ENCODE measurements at places on chromosomes 3 and 15. TPM values are rescaled to one million over a fixed set of nuclear protein-coding genes. Genes with fewer than 3 reads are reported as not detected.

The ZMYND10 gene
- 0.97 TPM for total RNA-seq

The ZBED2 gene
- total RNA-seq = 551 TPM

The SLC12A1 gene
- total RNA-seq = not detected

The TGM5 gene
- not detected for total RNA-seq

The PLCB2 gene
- total RNA-seq = 57.7 TPM

The TNNC1 gene
- total RNA-seq = 2.2 TPM

The TRAT1 gene
- total RNA-seq = 27.2 TPM

- H3K4me1 ChIP-seq = no peaks in the 10 kb centered on the region
- no peak for DNase-seq
- H3K27ac ChIP-seq = no peak overlapping the region
Measured at GRCh38 chr15:46297766-46298165, 662.9 kb downstream of the SQOR start.

- no peak overlapping the region for H3K27ac ChIP-seq
- H3K36me3 ChIP-seq = no peaks in the 10 kb centered on the region
- no peaks in the 10 kb centered on the region for H3K4me1 ChIP-seq
- H3K4me3 ChIP-seq = no peak overlapping the region
Measured at GRCh38 chr3:177466074-177466473, 268.8 kb upstream of the TBL1XR1 start.

DNA sequence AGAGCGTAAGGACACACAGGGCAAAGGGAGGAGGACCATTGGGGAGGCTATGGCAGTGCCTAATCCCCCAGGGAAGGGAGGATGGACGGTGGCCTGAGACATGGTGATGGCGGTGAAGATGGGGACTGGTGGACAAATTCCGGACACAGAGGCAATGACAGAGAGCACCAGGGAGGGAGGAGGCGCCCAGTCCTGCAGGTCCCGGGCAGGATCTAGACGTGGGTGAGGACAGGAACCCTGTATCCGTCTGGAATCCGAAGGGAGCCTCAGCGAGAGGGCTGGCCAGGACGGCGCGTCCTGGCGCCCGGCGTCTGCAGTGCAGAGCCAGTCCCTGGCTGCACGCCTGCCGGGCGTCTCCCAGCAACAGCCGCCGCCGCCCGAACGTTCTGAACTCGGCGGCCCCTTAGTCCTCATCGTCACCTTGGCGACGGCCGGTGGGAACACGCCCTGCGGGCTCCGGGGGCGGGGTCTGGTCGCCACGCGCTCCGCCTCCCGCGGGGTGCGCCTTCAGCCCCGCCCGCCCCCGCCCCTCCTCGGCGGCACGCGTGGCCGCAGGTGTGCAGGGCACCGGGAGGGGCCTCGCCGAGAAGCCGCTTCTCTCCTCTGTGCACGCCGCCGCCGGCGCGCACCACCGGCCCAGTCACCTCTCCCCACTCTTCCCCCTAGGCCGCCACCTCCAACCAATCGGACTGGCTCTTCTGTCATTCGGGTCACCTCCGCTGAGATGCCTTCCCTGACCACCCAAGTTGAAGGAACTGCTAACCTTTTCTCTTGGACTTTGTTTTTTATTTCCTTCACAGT lies 11.6 kb downstream of the XIRP1 start:
- peak; percentile 84 for DNase-seq
- H3K27ac ChIP-seq = peak overlapping the region; percentile 57
- H3K27me3 ChIP-seq = no peaks in the 10 kb centered on the region

DNA sequence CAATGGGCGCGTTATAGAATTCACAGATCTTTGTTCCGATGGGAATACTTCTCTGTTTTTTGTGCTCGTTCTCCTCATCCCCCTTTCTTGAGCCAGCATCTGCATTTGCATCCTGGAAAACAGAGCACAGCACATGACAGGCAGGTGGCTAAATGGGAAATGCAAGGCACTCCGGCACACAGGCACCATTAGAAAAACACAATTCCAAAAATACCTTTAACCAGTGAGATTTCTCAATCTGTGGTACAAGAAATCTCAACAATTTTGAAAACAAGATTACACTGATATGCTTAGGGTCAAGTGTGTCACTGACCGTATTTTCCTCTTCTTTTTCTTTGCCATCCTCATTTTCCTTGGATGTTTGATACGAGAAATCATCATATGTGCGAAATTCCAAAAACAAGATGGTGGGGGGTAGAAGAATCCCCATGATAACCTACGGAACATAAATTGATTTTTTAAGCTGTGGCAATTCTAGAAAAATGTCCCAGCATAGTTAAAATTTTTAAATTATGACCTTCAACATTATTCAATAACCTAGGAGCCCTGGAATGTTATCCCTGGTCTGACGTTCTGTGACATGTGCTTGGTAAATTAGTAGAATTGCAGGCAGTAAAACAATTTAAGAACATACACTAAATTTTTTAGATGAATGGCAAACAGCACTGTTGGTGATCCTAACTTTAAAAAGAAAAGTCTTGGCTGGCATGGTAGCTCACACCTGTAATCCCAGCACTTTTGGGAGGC lies 46.5 kb upstream of the MTMR10 start:
- no peak overlapping the region for H3K27ac ChIP-seq
- no peaks in the 10 kb centered on the region for H3K36me3 ChIP-seq
- no peak for DNase-seq
- no peaks in the 10 kb centered on the region for H3K4me1 ChIP-seq
- H3K27me3 ChIP-seq = no peaks in the 10 kb centered on the region

GRCh38 chr3:159322322-159322939 lies 520.6 kb downstream of the MFSD1 start:
- H3K36me3 ChIP-seq = no peaks in the 10 kb centered on the region
- DNase-seq = no peak
- no peaks in the 10 kb centered on the region for H3K27me3 ChIP-seq
- no peak overlapping the region for H3K4me3 ChIP-seq

DNA sequence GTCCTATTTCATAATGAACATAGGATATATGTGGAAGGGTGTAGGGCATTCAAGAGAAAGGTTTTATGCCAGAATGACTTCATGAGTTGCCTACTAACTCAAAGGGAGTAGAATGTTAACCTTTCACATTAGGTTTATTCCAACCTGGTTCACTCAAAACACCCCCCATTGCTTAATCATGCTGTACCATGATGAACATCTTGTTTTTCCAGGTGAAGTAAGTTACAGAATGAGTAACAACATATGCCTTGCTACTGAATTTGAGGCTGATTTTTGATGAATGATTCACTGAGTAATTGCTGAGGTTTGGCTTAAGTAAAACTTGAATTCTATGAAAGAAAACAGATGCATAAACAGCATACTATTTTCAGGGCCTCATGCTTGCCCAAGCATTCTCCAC lies 5.9 kb upstream of the CLDN16 start:
- H3K36me3 ChIP-seq = no peaks in the 10 kb centered on the region
- no peak overlapping the region for H3K27ac ChIP-seq
- H3K4me1 ChIP-seq = no peaks in the 10 kb centered on the region

DNA sequence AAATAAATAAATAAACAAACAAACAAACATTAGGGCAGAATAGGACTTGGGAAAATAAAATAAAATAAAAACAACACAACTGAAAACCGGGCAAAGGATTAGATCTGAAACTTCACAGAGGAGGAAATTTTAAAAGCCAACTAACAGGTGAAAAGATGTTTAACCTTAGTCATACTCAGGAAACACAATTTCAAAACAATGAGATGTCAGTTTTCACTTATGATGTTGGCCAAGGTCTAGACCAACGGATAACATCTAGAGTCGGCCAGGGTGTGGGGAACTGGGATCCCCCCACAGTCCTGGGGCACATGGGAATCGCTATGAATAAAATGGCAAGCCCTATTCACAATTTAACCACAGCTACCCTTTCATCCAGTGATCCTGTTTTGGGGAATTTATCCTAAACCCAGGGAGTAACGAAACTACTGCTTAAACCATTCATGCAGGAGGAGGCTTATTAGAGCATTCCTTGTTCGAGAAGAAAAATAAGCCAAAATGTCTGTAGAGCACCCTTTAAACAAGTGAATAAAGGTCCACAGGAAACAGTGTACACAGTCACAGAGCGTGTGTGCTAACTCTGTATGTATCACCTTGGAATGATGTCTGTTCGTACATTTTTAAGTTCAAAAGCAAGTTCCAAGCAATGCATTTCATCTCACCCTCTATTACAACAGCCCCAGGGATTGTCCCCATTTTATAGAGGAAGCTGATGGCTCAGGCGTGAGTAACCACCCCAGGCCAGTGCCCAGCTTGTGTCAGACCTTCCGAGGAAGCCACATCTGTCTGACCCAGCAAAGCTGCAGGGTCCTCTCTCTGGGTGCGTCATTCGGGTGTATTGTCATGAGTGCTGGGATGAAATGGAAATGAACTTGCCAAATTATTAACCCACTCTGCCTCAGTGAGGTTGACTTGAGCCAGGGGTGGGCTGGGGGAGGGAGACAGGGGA lies 6.3 kb upstream of the ANPEP start:
- no peak overlapping the region for H3K27ac ChIP-seq
- no peaks in the 10 kb centered on the region for H3K27me3 ChIP-seq
- no peak overlapping the region for H3K4me3 ChIP-seq
- H3K4me1 ChIP-seq = no peaks in the 10 kb centered on the region

DNA sequence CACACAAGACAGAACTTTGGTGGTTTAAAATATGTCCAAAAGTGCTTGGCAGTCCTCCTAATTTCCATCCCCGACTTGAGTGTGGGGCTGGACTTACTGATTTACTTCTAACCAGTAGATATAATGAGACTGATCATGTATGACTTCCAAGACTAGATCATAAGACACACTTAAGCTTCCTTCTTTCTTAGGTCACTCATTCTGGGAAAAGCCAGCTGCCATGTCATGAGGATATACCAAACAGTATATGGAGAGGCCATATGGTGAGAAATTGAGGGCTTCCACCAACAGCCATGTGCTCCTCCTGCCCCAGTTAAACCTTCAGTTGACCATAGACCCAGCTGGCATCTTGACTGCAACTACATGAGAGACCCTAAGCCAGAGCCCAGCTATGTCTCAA lies 282.8 kb upstream of the PROK2 start:
- no peaks in the 10 kb centered on the region for H3K4me1 ChIP-seq
- H3K27ac ChIP-seq = no peak overlapping the region
- DNase-seq = no peak
- peaks cover 3% of the 10 kb centered on the region for H3K27me3 ChIP-seq

DNA sequence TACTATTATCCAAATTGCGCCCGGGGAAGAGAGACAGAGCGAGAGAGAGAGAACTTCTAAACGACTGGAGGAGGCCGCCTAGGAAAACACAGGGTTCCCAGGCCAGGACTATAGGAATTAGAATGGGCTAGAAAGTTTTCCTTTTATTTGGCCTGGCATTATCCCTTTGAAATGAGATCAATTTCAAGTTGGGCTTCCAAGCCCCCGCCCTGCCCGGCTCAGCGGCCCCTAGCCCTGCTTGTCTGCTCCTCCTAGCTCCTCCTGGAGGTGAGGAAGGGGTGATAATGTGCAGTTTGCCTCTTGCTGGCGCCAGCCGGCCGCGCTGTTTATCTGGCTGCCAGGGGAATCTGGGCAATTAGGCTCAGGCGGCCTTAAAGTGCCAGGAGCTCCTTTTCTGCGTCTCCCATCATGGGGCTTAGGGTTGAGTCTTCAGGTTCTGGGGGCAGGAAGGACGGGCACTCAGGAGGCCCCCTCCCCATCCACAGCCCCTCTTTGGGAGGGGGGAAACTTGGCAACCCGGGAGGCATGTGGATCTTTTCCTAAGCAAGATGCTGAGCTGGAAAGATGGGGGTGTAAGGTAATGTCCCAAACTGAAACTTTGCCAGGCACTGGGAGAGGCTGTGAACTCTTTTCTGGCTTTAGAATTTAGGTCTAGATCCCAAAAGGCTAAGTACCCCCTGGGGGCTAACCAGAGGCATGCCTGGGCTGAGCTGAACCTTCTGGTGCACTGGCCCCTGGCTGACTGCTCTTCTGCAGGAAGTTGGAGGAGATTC lies 5.5 kb downstream of the SMAD6 start:
- H3K4me1 ChIP-seq = peaks cover 9% of the 10 kb centered on the region
- peaks cover 17% of the 10 kb centered on the region for H3K27me3 ChIP-seq
- H3K36me3 ChIP-seq = no peaks in the 10 kb centered on the region
- DNase-seq = no peak
- no peak overlapping the region for H3K4me3 ChIP-seq

All from CD8-positive, alpha-beta memory T cell (primary cell).